ENCODE measurements at places on chromosomes 6 and 20. TPM values are rescaled to one million over a fixed set of nuclear protein-coding genes. Genes with fewer than 3 reads are reported as not detected.

The HACE1 gene
- total RNA-seq: 12.8 TPM

The LGSN gene
- total RNA-seq: 0.26 TPM

The NQO2 gene
- 9.1 TPM for total RNA-seq

The TCP11 gene
- not detected for total RNA-seq

The SPEF1 gene
- not detected for total RNA-seq

The HLA-DOA gene
- 13.4 TPM for total RNA-seq

The ENPP4 gene
- total RNA-seq: 8.8 TPM

The MRPS26 gene
- 37.8 TPM for total RNA-seq

The RIMS1 gene
- total RNA-seq: not detected

The EPPIN gene
- total RNA-seq: not detected

The OR12D3 gene
- total RNA-seq: not detected

The NKX2-4 gene
- total RNA-seq: not detected

The KCNB1 gene
- 0.03 TPM for total RNA-seq

The HRH3 gene
- not detected for total RNA-seq

The MAP7 gene
- total RNA-seq: 0.57 TPM

The ZSCAN16 gene
- total RNA-seq: 5.9 TPM

The RAET1G gene
- total RNA-seq: not detected

The RIMS4 gene
- not detected for total RNA-seq

The BPIFB1 gene
- 0.16 TPM for total RNA-seq

The ADGRG6 gene
- total RNA-seq: 0.53 TPM
